GM13977 (cell line): ENCODE measurements at places on chromosomes 16 and 17.

- DNase-seq = no peak
Observed at GRCh38 chr16:2490190-2491105, 15.5 kb downstream of the TBC1D24 start.

DNA sequence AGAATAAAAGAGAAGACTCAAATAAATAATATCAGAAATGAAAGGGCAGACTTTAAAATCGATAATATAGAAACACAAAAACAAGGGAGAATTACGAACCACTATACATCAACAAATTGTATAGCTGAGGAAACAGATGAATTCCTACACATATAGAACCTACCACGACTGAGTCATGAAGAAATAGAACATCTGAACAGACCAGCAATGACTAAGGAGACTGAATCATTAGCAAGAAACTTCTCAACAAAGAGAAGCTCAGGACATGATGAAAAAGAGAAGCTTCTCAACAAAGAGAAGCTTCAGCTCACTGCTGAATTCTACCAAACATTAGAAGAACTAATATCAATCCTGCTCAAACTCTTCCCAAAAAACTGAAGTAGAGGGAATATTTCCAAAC lies 255.9 kb downstream of the CEP112 start:
- no peak for DNase-seq

DNA sequence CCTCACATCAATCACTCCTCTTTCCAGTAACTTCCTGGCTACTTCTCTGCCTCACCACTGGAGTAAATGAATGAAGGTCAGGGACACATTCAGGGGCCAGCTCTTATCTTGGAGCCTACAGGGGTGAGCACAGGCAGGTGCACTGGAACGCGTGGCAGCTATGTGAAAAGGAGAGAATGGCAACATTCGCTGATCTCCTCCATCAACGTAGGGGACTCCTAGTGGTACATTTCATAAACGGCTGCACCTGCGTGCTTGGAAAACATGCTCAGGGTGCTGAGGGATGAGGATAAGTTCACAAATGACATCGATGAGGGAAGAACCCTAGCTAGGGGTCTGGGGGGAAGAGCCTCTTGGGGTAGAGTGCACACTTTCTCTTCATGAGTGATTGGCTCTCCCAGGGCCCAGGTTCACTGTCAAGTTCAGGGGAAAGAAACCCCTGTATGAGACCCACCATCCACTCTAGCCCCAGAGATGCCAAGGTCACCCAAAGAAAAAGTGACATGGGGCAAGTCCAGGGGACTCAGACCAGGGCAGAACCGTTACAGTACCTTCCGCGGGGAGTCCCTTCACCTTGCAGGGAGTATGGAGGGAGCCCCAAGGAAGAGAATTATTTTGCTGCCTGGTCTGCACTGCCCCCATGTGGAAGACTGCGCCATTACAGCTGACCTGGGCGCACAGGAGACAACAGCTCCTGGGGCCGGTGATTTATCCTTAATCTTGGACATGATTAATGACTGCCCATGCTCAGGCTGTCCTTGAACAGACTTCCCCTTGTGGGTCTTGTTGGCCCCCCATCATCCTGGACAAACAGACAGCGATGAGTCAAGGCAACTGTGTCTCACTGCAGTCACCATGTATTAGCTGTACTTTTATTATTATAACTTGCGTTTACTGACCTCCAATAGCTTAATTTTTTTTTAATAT lies 30.1 kb downstream of the VAC14 start:
- peak; percentile 70 for DNase-seq

DNA sequence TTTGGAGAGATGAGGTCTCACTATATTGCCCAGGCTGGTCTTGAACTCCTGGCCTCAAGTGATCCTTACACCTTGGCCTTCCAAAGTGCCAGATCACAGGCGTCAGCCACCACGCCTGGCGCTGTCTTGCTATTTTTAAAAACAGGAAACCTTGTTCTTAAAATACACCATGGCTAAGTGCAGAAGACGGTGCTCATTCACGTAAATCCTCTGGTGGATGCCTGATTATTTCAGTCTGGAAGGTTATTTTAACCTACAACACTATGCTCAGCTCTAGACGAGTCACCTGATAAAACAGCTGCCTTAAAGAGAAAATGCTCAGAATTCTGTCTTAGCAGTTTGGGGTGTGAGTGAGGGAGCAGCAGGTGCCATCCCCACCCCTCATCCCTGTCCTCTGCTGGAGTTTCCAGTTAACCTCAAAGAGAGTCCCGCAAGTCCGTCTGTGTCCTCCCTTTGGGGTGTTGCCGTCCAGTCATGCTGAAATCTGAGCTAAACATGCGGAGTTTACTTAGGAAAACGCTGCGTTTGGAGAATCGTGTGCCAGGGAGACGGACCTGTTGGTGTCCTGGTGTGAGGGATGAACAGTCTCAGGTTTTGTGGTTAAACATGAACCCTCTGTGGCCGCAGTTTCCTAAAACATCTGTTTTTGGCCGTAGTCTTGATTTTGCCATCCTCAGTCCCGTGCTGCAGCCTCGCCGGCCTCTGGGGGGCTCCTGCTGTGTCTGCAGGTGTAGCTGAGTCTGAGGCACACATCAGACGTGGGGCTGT lies 17.1 kb downstream of the SPG7 start:
- DNase-seq = peak; percentile 65

DNA sequence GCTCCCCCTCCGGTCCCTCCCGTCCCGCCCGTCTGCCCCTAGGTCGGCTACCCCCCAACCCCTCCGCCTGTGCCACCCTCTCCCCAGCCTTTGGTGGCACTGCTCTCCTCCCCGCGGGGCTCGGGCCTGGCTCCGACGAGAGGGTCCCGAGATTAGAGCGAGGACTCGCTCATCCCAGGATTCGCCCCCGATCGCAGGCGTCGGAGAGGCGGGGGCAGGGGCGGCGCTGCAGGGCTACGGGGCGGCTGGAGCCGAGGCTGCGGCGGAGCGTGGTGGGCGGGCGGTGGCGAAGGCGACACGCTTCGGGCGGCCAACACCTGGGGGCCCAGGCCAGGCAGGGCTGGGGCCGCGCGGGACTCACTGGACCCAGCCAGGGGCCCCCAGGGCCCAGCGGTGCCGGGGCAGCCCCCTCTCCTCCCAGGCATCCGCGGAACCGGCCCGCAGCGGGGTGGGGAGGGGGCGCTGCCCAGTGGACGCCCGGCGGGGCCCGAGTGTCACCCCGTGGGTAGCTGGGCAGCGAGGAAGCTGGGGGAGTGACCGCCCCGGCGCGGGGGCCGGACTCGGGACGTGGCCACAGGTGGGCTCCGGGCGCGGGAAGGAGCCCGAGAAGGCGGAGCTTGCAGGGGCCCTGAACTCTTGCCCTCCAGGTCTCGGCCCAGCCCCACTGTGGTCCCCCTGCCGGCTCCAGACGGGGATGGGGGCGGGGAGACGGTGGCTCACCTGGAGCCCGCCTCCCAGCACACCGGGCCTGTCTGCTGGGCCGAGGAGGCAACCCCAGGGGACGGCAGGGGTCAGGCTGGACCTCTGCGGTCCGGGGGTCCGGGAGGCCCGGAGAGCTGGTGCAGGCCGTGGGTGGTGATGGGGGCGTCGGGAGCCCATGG lies 1.5 kb downstream of the MGAT5B start:
- DNase-seq = no peak

DNA sequence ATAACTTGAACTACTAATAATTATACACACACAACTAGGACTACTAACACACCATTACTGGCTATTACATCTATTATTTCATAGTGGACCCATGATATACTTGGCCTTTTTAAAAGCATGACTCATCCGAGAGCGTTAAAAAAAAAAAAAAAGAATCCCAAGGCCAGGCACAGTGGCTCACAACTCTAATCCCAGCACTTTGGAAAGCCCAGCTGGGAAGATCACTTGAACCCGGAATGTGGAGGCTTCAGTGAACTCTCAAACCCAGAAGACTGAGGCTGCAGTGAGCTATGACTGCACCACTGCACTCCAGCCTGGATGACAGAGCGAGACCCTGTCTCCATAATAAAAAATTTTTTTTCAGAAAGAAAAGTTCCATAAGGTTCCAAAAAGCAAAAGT lies 3.1 kb downstream of the GLG1 start:
- DNase-seq = no peak

GRCh38 chr17:6328279-6328678 lies 106.6 kb downstream of the AIPL1 start:
- no peak for DNase-seq

GRCh38 chr17:49316889-49317675 lies 45.0 kb downstream of the ZNF652 start:
- DNase-seq = no peak

DNA sequence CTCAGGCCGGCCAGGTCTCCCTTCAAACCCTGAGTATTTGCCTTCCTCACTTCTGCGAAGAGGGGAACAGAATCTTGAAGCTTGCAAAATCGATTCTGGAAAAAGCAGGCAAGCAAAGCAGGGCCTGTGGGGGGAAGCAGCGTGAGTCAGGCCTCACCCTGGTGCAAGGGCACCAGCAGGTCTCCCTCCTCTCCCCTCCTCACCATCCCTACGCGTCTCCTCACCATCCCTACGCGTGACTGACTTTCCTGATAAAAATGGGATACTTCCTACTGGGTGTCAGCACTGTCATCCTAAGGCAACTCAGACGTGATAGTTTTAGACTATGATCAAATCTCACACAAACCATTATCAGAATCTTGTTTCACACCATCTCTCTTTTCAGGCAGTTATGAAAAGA lies 12.1 kb downstream of the CMTM3 start:
- DNase-seq = no peak

GRCh38 chr16:22217890-22218730 lies 12.0 kb downstream of the EEF2K start:
- peak; percentile 90 for DNase-seq

- no peak for DNase-seq
Observed at GRCh38 chr17:55926276-55926990, 175.6 kb downstream of the PCTP start.

GRCh38 chr16:85046472-85046916 lies 18.9 kb downstream of the KIAA0513 start:
- DNase-seq = no peak

DNA sequence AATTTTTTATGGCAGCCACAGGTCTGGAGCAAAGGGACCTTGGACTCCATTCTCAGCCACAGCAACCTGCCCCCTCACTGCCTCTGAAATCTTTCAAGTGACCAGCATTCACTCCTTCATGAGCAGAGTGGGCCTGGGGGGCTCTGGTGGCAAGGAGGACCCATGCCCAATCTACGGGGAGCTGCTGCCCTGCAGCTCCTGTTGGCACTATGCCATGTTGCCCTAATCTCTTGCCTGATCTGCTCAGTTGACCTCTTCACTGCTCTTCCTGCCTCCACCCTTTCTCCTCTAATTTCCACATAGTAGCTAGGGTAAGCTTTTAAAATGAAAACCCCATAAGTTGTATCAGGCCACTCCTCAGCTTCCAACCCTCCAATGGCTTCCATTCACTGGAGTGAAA lies 2.9 kb upstream of the PRKCB start:
- DNase-seq = no peak

DNA sequence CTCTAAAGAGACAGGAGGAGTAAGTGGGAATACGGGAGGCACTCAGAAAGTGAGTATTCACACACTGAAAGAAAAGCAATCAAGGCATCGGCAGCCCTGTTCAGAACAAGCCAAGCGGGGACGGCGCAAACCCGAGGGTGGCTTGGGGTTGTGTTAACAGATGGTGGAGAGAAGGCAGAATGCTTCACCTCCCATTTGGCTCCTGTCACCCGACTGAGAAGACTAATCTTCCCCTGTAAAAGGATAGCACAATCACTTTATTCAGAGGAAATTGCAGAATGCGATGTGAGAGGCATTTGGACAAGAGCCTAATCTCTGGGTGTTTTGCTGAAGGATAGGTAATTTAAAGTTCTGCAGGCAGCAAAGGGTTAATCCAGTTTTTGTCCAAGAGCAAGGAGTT lies 119.3 kb upstream of the WSCD1 start:
- DNase-seq = no peak

DNA sequence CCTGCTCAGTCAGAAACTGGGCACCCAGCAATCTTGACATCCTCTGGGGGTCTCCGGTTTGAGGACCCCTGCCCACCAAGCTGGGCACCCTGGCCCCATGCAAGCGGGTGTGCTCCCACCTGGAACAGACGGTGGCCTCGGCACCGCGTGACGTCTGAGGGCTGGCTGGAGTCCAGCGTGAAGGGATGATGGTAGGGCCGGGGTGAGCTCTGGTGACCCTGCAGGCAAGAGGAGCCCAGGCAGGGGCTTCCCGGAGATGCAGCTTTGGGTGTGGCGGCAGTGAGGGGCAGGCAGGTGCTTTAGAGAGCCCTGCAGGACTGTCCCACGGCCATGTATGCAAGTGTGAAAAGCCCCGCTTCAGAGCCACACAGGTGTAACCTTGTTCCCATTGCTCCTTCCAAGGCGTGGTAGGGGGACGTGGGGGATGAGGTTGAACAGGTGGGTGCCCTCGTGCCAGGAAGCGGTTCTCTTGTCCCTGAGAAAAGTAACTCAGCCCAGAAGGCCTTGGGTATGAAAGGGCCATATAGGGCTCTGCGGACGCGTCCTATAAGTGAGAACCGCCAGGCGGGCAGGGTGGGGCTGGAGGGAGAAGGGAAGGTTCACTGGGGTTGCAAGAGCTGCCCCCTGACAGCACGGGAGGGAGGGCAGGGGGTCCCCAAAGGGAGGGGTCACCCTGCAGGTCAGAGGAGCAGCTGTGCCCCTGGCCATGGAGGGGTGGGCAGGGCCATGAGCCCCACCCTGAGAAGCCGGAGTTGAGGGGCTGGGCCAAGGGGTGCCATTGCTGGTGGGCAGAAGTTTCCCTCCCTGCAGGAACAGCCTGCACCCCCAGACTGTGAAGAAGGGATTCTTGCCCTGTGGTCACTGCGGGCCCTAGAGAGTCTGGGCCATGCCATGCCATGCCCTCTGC lies 9.2 kb downstream of the RGS11 start:
- no peak for DNase-seq

- no peak for DNase-seq
Observed at GRCh38 chr16:9438991-9439390, 347.5 kb downstream of the HAPSTR1 start.

DNA sequence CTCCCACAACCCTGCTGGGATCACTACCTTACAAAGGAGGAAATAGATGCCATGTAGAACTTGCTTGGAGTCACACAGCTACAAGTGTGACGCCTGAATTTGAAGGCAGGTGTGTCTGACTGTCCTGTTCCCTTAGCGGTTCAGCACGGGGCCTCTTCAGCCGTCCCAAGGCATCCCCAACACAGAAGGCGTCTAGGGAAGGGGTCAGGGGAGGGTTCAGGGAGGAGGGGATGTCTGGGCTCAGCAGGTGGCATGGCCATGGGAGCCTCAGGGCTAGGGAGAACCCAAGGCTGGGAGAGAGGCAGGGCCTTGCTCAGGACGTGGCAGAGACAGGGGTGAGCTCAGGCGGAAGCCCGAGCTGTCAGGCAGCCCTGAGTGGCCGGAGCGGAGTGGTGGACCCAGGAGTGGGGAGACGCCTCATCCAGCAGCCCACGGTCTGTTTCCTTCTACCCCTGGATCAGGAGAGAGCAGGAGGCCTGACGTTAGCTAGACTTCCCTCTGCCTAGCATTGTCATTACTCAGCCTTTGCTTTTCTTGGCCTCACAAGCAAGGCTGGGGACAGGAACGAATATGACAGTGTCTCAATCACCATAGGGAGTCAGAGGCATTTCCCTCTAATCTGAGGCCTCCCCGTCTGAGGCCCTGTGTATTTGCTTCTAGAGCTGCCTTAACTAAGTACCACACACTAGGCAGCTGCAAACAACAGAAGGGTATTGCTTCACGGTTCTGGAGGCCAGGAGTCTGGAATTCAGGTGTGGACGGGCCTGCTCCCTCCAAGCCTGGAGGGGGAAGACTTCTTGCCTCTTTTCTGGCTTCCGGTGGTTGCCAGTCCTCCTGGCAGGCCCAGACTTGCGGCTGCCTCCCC lies 31.3 kb upstream of the ANKRD40CL start:
- no peak for DNase-seq
